Activated CD4-positive, alpha-beta T cell treated with anti-CD3 and anti-CD28 coated beads for 36 hours (primary cell): ENCODE measurements at places on chromosomes 1 and 21. TPM values are rescaled to one million over a fixed set of nuclear protein-coding genes. Genes with fewer than 3 reads are reported as not detected.

GRCh38 chr1:66035616-66036245, 243.0 kb downstream of the PDE4B start:
- peaks cover 6% of the 10 kb centered on the region for H3K27me3 ChIP-seq
- no peak for DNase-seq
- no peak overlapping the region for H3K4me3 ChIP-seq

DNA sequence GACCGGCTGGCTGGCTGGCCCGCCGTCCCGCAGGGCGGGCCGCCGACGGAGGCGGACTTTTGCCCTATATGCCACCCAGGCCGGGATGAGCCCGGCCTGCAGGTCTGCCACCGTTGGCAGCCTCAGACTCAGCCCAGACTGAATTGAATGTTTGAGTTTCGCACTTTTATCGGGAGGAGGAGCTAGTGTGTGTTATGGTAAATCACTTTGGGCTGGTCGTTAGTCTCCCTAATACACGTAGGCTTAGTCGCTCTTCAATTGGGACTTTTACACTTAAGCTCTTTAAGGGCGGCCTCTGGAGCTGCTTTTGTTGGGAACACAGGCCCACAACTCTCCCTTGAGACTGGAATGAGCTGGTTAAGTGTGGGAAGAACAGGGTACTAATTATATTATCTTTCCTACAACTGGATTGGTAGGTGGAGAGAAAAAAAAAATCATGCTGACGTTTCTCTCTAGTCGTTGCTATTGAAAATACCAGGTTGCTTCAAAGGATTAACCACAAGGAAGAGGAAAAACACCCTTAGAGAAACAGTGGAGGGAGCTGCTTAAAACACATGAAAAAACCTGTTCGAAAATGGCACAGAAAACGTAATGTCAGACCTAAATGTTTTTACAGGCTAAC, 1.4 kb upstream of the IRF2BP2 start:
- H3K27me3 ChIP-seq, result no peaks in the 10 kb centered on the region
- H3K36me3 ChIP-seq, result peaks cover 21% of the 10 kb centered on the region
- H3K4me3 ChIP-seq, result peak overlapping the region; percentile 70
- H3K27ac ChIP-seq, result peak overlapping the region; percentile 99
- no peak for DNase-seq
- peaks cover 29% of the 10 kb centered on the region for H3K4me1 ChIP-seq

BTG2 gene
- 142 TPM for total RNA-seq

DNA sequence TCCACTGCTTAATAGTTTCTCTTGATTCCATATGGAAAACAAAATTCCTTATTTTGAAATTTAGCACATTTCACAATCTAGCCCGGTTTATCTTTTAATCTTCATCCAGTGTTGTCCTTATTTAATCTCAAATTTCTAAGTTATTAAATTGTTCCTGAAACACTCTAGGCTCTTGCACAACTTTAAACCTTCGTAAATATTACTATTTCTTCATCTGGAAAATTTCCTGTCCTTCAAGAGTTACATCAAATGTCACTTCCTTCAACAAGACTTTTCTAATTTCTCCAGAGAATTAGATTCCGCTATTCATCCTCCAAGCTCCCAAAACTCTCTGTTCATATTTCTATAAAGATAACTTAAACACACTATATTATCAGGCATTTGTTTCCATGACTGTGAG, 6.5 kb downstream of the FMO5 start:
- no peaks in the 10 kb centered on the region for H3K36me3 ChIP-seq
- no peak overlapping the region for H3K27ac ChIP-seq
- no peaks in the 10 kb centered on the region for H3K27me3 ChIP-seq
- H3K4me1 ChIP-seq, result no peaks in the 10 kb centered on the region
- no peak for DNase-seq

TRIM45 gene
- 0.62 TPM for total RNA-seq

GRCh38 chr1:194930132-194930531, 1678.1 kb downstream of the KCNT2 start:
- no peaks in the 10 kb centered on the region for H3K27me3 ChIP-seq
- H3K27ac ChIP-seq, result no peak overlapping the region
- H3K36me3 ChIP-seq, result no peaks in the 10 kb centered on the region
- DNase-seq, result no peak

- H3K36me3 ChIP-seq, result no peaks in the 10 kb centered on the region
- no peak overlapping the region for H3K27ac ChIP-seq
- H3K4me1 ChIP-seq, result peaks cover 2% of the 10 kb centered on the region
- peaks cover 2% of the 10 kb centered on the region for H3K27me3 ChIP-seq
- DNase-seq, result no peak
These were observed 40.0 kb downstream of the FCRL5 start for GRCh38 chr1:157512036-157512969.

DNA sequence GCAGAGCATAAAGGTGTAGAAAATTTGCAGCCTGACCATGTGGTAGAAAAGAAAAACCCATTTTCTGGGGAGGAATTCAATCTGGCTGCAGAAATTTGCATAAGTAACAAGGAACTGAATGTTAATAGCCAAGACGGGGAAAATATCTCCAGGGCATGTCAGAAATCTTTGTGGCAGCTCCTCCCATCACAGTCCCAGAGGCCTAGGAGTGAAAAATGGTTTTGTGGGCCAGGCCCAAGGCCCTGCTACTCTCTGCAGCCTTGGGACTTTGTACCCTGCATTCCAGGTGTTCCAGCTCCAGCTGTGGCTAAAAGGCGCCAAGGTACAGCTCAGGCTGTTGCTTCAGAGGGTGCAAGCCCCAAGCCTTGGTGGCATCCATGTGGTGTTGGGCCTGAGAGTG, 152.9 kb downstream of the PATJ start:
- H3K36me3 ChIP-seq, result peaks cover 19% of the 10 kb centered on the region
- no peak overlapping the region for H3K4me3 ChIP-seq
- H3K27ac ChIP-seq, result no peak overlapping the region
- H3K4me1 ChIP-seq, result no peaks in the 10 kb centered on the region
- no peaks in the 10 kb centered on the region for H3K27me3 ChIP-seq
